ENCODE measurements at places on chromosomes 11 and 22. TPM values are rescaled to one million over a fixed set of nuclear protein-coding genes. Genes with fewer than 3 reads are reported as not detected.

Gene ARHGAP20
- 0.20 TPM for total RNA-seq

Gene DSCAML1
- total RNA-seq, result 0.09 TPM

Gene LINC01488
- total RNA-seq, result not detected

Gene RIMBP3B
- total RNA-seq, result 0.63 TPM

Gene KCNQ1
- 0.86 TPM for total RNA-seq

Gene KCNJ5
- 0.14 TPM for total RNA-seq

Gene THY1
- total RNA-seq, result 75.4 TPM

Gene BAIAP2L2
- total RNA-seq, result 0.52 TPM

Gene PATE4
- not detected for total RNA-seq
